Naive thymus-derived CD4-positive, alpha-beta T cell (primary cell): ENCODE measurements at places on chromosomes 3 and 15.

GRCh38 chr3:192514754-192515663 is 212.3 kb downstream of the FGF12 start:
- no peak for DNase-seq

- no peak for DNase-seq
Observed at GRCh38 chr3:58697561-58697960, 31.0 kb upstream of the FAM3D start.

DNA sequence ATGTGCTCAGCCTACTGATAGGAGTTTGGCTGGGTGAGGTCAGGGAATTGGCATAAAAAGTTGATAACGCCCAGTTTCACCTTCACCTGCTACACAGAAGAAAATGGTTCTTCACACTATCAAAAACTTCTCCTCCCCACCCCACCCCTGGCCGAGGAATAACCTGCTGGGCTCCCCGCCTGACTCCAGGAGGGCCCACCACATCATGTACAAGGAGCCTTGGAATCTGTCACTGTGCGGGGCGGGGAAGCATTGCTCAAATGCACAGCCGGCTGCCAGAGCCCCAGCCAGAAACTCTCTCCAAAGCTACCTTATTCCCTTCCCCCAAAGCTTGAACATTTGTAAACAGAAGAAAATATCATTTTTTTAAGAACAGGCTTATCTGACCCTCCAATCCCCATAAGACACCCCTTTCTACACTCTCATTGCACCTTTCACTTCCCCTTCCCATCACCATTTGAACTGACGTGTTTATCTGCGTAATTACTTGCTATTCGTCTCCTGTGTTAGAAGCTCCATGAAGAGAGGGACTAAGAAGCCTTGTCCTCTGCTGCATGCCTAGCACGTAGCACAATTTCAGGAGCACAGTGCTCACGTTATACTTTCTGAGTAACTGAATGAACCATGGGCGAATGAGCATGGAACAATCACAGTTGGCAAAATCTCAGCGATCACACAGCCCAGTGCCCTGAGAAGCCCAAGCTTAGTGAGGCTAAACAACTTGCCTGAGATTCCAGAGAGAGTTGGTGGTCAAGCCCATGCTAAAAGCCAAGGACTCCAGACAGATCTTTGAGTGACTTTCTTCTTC is 82.9 kb downstream of the HES1 start:
- DNase-seq: no peak

DNA sequence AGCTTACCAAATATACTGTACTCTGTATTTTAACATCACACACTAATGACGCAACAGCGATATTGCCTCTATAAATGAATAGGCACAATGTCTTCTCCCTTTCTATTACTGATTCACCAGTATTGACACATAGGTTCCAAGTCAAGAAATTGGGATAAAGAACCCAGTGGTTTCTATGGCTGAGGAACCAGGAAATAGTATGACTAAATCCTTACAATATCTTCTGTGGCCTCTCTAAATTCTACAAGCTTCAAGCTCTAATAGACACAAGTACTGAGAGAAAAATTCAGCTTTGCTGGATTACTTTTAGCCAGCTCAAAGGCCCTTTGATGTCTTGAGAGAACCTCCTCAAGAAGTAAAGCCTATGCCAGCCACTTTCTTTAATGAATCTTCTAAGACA is 162.5 kb downstream of the DPH6 start:
- no peak for DNase-seq

DNA sequence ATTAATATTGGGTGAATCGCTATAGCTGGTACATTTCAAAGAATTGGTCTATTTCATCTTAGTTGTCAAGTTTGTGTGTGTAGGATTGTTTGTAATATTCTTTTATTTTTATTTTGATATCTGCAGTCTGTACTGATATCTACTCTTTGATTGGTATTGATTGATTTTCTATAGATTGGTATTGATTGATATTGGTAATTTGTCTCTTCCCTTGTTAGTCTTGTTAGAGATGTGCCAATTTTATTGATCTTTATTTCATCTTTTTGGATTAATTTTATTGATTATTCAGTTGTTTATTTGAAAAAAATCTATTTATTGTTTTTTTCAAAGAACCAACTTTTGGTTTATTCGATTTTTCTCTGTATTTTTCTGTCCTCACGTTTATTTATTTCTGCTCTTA is 61.4 kb downstream of the TM2D3 start:
- no peak for DNase-seq

DNA sequence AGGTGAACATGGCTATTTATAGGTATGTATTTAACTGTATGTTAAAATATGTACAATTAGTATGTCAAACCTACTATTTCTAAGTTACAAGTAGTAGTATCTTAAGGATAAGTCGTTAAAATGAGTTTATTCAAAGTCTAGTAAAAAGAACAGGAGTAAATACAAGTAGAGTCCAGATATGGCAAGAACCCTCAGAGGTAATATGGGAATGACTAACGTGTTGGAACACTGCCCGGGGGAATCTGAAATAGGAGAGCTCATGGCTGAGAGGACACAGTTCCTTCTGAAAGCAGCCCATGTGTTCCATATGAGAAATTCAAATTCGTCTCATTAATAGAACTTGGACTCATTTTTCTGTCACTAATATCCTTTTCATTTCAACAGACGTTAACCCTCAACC is 158.8 kb downstream of the CLSTN2 start:
- DNase-seq: no peak

- no peak for DNase-seq
Observed at GRCh38 chr3:125960456-125961288, 8.3 kb upstream of the ROPN1B start.

- no peak for DNase-seq
Observed at GRCh38 chr3:116445311-116445841, at the start of gene LSAMP. Gene LSAMP, minus strand, starts transcription at chr3:116445487.

- no peak for DNase-seq
Observed at GRCh38 chr15:31970007-31970406, 60.3 kb upstream of the CHRNA7 start.

DNA sequence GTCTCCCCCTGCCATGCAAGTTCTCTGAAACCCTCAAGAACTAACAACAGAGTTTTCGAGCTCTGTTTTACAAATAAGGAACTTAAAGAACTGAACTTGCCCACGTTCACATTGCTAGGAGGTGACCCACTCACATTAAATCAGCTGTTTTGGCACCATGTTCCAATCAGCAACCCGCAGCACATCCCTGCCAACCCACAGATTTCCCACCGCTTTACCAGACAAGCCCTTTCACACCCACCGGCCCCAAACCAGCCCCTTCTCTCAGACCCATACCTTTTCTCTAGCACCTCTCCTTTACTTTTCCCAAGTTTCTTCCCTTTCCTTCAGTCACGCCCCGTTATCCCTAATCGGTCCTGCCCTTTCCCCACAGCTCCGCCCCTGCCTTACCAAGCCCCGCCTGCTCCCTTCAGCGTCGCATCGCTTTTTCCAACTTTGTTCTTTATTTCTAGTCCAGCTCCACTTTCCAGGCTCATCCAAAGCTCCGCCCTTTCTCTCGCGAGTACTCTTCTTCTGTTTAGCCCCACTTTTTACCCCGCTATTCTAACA is 804 bp upstream of the BRPF1 start:
- DNase-seq: no peak

DNA sequence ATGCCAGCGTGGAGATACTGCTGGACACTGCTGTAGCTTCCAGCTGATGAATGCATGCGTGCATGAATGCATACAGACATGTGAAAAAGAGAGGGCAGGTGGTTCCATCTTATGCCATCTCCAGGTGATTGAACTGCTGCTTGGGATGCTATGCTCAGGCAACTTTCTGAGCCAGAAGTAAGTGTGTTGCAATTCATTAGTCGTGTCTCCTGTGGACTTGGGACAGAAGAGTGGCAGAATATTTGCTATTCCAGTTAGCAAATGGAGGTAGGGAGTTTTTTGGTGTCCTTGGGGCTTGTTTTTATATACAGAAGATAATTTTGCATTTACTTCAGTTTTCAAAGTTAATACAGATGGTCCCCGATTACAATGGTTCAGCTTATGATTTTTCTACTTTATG is 33.3 kb downstream of the ANKDD1A start:
- DNase-seq: no peak

DNA sequence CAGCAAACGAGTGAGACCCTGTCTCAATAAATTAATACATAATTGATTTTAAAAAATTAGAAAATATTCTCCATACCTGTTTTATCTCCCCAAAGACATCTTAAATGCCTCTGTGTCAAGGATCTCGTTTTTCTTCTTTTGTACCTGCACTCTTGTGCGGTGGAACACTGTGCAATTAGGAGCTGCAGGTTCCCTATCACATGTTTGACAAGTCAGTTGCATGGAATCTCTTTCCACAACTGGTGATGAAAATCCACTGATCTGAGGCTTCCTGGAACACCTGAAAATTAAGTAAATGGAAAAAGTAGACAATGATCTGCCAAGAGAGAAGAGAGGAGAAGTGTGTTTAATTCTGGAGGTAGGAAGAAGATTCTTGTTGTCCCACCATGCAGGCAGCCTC is 3.0 kb upstream of the SNX22 start:
- no peak for DNase-seq

DNA sequence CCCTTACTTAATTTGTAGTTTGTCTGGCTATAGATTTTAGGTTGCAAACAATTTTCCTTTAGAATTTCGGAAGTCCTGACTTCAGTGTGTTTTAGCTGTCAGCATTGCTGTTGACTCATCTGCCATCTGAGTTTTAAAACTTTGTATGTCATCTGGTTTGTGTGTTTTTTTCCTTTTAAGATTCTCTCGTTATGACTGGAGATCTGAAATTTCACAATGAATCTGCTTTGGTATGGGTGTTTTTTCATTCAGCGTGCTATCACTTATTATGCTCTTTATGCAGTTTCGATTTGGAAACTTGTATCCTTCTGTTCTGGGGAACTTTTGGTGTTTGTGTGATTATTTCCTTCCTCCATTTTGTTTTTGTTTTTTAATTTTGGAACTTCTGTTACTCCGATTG is 53.7 kb upstream of the ZNF280D start:
- no peak for DNase-seq
